ENCODE measurements at places on chromosomes 7 and 10. TPM values are rescaled to one million over a fixed set of nuclear protein-coding genes. Genes with fewer than 3 reads are reported as not detected.

DNA sequence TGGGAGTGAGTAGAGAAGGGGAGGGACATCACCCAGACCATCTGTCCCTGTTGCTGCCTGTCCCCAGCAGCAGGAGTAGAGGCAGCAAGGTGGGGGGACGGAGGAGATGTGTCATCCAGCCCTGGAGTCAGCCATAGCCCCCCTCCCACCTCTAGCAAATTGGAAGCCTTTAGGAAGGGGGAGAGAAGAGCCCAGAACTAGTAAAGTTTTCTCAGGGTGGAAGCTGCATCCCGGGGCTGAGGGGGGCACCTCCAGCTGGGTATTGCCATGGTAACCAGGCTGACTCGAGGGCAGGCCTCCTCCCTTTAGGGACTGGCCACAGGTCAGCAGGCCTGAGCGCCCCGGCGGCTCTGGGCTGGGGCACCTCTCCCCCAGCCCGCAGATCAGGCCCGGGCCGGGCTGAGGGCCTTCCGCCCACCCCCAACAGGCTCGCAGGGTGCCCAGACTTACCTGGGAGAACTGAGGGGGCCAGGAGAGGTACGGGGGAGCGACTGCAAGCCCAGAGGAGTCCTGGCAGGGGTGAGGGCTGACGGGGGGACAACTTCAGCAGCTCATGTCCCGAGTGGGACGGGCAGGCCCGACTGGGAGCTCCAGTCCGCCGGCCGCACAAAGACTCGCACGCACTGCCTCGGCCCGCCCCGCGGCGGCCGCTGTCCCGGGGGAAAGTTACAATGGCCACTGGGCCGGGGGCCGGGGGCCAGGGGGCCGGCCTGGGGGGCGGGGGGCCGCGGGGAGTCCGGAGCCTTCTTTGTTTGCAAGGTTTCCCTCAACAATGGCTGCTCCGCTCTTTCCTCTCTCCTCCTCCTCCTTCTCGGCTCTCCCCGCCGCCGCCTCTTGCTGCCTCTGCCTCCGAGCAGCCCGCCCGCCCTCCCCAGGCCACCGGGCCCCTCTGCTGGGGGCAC lies 6.0 kb downstream of the LDB1 start:
- no peak for DNase-seq

- no peak for DNase-seq
These were observed 6.9 kb downstream of the TMEM60 start for GRCh38 chr7:77791336-77791735.

ANLN gene
- total RNA-seq: 1.2 TPM

- peak; percentile 81 for DNase-seq
These were observed 173.1 kb downstream of the PTPRN2 start for GRCh38 chr7:158414486-158414961.

CDK5 gene
- 12.4 TPM for total RNA-seq

NEURL1 gene
- total RNA-seq: 1.1 TPM

- no peak for DNase-seq
These were observed 26.6 kb downstream of the ZNF775 start for GRCh38 chr7:150405584-150406311.

DNA sequence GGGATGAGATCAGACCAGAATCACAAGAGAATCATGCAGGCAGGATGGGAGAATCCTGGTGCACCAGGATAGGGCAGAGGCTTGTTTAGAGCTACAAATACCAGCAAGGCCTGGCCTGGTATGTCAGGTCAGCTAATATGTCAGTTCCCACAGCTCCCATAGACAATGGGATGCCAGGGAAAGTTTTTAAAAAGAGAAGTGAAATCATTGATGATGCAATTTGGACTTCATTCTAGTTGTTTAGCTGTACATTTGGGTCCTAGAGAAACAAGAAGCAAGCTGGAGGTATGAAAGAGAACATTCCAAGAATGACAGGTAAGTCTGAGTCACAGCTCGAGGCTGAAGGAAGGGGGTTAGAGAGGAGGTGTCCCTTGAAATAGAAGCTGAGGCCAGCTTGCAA lies 45.2 kb downstream of the GPR141 start:
- DNase-seq: peak; percentile 93

DNA sequence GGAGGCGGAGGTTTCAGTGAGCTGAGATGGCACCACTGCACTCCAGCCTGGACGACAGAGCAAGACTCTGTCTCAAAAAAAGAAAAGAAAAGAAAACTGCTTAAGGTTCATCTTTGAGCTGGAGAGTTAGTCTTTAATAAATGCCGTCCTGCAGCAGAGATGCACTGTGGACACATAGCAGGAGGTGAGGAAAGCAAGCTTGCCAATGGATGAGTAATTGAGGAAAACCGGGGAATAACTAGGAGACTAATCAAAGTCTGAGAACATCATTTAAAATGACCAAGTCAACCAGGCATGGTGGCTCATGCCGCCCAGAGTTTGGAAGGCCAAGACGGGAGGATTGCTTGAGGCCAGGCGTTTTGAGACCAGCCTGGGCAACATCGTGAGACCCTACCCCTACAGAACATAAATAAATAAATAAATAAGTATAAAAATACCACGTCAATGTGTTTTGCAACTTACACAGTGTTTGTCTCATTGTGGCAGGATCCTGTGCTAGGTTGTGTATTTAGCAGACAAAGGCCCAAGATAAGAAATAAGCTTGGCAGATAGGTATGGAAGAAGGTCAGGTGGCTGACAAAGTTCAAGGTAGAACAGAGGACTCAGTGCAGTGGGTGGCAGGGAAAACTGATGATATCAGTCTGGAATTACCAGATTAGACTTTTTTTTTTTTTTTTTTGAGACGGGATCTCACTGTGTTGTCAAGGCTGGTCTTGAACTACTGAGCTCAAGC lies 115.7 kb upstream of the KMT2C start:
- DNase-seq: no peak

MOGAT3 gene
- total RNA-seq: not detected

PDE6C gene
- not detected for total RNA-seq

DNA sequence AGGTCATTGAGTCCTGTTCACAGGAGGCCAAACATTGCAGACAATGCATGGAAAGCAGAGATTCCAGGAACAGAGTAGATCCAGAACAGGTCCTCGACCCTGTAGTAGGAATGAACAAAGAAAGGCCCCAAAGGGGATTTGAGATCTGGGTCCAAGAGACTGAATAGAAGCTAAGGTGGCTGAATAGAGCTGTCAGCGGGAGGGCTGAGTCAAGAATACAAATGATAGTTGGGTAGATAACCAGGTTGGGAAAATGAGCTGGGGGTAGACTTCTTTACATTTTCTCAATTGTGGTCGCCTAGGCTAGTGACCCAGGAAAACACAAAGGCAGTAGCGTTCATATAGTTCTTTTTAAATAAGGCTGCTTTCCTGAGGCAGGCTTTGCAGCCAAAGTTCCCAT lies 103.4 kb upstream of the ELMO1 start:
- DNase-seq: no peak

SLC26A5 gene
- not detected for total RNA-seq

CALML5 gene
- 0.79 TPM for total RNA-seq

DNA sequence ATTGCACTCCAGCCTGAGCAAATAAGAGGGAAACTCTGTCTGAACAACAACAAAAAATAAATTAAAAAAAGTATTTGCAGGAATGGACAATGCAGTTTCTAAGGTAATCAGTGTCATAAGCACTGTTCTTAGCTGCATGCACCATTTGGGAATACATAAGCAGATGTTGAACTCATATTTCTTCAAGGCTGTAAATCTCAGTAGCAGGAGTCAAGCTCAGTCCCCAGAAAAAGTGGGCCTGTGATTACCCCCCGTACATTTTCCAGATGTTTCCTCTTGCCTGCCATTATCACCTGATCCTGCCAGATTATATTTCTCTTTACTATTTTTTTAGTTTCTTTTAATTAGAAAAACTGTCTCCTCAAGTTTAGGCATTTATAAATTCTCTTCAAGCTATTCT lies 667.6 kb upstream of the ANKRD30A start:
- no peak for DNase-seq

CD36 gene
- 1.3 TPM for total RNA-seq

SPAG6 gene
- total RNA-seq: not detected

MUC12 gene
- under 0.01 TPM for total RNA-seq

GRCh38 chr7:3859431-3859830 lies 558.4 kb downstream of the SDK1 start:
- no peak for DNase-seq

DNA sequence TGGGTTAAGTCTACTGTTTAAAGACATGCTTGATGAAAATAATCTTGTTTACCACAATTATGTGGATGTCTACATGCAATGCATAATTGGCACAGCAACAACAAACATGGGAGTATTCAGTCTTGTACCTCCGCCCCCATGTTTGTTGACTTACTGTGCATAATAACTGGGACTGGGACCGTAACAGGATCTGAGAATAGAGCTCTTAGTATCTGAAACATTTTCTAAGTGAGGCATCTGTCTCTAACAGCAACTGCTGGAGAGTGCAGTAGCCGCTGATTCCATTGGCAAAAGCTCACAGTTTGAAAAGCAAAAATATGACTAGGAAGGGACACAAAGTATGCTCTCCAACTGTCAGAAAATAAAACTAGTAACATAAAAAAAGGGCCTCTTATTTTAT lies 61.6 kb downstream of the ENO4 start:
- DNase-seq: no peak

CLEC5A gene
- total RNA-seq: not detected

GRCh38 chr7:151520419-151521261 lies 945 bp upstream of the RHEB start:
- no peak for DNase-seq

OPN1SW gene
- not detected for total RNA-seq

DNA sequence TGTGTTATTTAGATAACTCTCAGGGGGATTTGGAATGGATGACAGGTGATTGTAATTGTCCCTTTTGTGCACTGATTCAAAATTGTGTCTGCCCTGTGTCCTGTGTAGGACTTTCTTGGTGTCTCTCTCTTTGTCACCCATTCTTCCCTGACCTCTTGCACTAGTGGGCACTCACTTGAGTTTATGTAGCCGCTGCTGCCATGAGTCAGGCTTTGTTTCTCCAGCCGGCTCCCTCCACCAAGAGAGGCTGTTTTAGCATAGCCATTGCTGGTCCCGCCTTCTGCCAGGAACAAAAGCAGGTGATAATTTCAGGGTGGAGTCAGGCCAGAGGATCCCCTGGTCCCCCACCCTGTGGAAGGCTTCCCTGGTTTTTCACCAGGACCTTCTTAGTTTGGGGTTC lies 8.4 kb downstream of the COL17A1 start:
- no peak for DNase-seq

PPRC1 gene
- 10.0 TPM for total RNA-seq

- DNase-seq: peak; percentile 28
These were observed 3.4 kb upstream of the MUC12 start for GRCh38 chr7:100965723-100966541.

C10orf105 gene
- total RNA-seq: not detected

DNA sequence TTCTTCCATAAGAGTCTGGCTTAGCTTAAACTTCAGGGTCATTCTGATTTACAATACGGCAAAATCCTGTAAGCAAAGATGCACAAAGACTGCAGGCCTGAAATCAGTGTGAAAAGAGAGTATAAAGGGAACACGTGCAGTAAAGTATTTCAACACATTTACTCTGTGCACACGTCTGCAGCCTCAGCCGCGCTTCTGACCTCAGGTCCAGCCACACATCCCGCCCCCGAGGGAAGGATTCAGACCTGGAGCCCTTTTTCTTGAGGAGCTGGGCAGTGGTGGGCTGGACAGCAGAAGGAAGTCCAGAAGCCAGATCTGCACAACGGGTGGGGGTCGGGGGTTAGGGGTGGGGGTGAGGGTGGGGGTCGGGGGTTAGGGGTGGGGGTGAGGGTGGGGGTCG lies 58.9 kb upstream of the FAM20C start:
- no peak for DNase-seq

DNA sequence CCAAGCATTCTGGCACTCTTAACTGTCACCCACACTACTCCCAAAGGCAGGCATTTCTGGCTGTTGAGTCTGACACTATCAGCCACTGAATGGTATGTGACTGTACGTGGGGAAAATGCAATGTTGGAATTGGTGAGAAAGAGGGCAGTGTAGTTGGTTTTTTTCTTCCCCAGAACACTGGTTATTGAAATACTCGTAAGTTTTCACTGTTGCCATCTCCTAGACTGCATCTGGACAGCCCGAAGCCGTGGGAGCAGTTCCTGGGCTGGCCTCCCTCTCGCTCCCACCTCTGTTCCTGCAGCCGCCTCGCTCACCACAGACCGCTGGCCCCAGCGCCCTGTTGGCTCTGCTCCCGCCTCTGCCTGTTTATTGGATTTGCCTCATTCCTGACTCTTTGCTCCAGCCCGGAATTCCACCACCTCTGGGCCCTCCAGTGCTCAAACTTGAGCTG lies 5.7 kb downstream of the PLCE1 start:
- DNase-seq: peak; percentile 26

- DNase-seq: no peak
These were observed 522.5 kb downstream of the TYW1 start for GRCh38 chr7:67519171-67519570.

GRCh38 chr7:95863-96260 lies 96.5 kb upstream of the FAM20C start:
- DNase-seq: no peak

GRCh38 chr10:129792141-129792540 lies 171.9 kb downstream of the EBF3 start:
- no peak for DNase-seq

MACROH2A2 gene
- total RNA-seq: 11.5 TPM

TRPV6 gene
- 0.26 TPM for total RNA-seq
